SHP77 treated with DMSO at 0.1 percent for 48 hours (cell line): ENCODE measurements at places on chromosomes 2 and 18.

- DNase-seq, result no peak
Measured at GRCh38 chr2:157442191-157442590, 1.7 kb downstream of the CYTIP start.

DNA sequence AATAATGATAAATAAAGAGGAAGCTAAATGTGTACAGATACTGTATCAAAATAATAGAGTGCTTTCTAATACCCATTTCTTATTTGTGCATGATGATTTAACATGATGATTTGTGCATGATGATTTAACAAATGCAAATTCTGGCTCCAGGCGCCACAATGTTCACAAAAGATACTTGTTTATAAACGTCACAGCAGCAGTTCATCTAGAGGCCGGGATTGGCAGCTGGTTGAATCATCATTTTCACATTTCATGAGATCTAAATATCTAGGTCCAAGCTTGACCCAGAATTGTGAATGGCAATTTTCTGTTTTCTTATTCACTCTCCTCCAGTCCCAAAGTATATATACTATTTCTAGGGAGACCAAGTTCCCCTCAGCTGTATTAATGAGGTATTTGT, 322.0 kb downstream of the SUCLG1 start:
- DNase-seq, result no peak

- DNase-seq, result no peak
Measured at GRCh38 chr2:8998418-8999101, 4.9 kb downstream of the MBOAT2 start.

DNA sequence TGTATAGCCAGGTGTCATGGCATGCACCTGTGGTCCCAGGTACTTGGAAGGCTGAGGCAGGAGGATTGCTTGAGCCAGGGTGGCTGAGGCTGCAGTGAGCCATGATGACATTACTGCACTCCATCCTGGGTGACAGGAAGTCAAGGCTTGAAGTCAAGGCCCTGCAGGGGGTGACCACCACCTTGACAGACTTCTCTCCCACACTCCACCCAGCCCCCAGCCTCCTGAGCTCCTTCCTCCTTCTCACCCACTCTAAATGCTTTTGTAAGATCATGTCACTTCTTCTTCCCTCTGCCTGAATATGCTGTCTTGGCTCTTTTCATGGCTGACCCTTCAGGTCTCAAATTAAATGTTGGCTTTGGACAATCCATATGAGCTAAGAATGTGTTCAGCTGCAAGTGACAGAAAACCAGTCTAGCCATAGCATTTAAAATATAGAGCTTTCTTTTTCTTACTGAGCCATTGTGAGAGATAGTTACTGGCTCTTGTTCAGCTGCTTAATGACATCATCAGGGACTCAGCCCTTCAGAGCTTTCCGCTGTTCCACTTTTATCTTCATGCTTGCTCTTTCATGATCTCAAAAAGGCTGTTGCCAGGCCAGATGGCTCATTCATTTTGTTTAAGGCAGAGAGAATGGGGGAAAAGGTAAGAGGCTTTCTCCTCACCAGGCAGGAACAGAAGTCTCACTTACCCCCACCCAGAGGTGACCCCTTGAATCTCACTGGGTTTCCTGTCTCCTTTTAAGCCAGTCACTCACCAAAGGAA, 36.7 kb upstream of the TTC39C start:
- DNase-seq, result no peak

GRCh38 chr2:163713534-163714311, 22.1 kb downstream of the FIGN start:
- no peak for DNase-seq

DNA sequence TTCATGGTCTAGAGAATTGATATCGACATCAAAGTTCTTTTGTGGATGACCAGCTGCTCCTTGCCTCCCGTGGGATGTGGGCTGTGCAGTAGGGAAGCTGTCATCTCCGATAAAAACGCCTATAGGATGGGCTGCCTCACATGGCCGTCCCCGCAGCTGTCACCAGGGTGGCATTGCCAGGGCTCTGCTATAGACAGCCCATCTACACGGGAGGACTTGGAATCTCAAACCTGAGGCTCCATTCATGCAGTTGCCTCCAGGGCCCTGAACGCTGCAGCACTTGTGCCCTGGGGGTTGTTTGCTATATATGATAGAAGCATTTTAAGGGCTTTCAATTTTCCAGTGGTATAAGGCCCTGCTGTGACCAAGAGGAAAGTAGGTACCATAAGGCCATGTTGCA, 183.1 kb downstream of the MYCN start:
- DNase-seq, result no peak

GRCh38 chr2:239192975-239193374, 207.8 kb downstream of the HDAC4 start:
- DNase-seq, result no peak

DNA sequence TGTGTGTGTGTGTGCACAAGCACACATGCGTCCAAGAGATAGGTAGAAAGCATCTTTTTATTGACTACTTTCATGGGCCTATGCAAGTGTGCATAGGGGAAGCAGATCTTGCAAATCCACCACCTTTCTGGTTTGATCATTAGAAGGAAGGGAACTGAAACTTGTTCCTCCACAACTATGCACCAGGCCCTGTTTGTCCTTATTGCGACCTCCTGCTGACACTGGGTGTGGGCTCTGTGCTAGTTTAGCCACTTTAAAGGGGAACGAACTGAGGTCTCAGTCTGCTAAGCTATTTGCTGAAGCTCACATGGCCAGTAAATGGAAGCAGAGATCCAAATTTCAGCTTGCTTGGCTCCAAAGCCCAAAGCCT, 32.1 kb upstream of the INSIG2 start:
- DNase-seq, result no peak
